ENCODE measurements at places on chromosomes 16 and 17. TPM values are rescaled to one million over a fixed set of nuclear protein-coding genes. Genes with fewer than 3 reads are reported as not detected.

KREMEN2 gene
- not detected for total RNA-seq

LRRC75A gene
- 2.6 TPM for total RNA-seq

PPM1E gene
- not detected for total RNA-seq

DNA sequence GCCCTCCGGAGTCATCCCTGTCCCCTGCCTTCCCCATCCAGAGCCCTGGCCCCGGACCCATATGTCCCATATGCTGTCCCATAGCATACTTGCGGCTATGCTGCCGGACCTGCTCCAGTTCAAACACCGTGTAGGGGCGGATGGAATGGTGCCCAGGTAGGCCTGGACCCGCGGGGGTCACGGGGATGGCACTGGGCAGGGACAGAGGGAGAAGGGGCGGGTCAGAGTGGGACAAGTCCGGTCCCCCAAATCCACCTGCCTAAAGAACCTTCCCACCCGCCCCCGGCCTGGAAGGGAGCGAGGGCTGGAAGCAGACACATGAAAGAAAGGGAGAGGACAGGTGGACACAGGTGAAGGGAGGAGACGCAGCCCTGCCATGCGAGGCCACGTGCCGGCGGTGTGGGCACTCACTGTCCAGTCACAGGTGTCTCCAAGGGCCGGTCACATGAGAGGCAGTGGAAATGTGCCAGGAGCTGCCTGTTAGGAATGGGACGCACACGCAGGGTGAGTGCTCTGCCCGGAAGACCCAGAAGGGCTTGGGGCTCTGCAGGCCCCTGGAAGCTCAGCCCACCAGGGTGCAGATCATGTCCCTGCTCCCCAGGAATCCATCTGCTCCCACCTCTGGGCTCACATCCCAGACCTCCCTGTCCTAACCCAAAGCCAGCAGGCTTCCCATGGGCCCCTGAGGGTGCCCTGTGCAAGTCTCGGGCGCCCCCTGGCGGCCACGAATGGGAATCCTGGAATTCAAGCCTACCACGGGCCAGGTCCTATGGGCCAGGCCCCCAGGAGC is 14.0 kb downstream of the UBALD2 start:
- no peak overlapping the region for H3K4me3 ChIP-seq
- peak; percentile 90 for DNase-seq
- no peaks in the 10 kb centered on the region for H3K36me3 ChIP-seq
- H3K27me3 ChIP-seq = no peaks in the 10 kb centered on the region
- H3K27ac ChIP-seq = no peak overlapping the region
- H3K4me1 ChIP-seq = peaks cover 36% of the 10 kb centered on the region

DNA sequence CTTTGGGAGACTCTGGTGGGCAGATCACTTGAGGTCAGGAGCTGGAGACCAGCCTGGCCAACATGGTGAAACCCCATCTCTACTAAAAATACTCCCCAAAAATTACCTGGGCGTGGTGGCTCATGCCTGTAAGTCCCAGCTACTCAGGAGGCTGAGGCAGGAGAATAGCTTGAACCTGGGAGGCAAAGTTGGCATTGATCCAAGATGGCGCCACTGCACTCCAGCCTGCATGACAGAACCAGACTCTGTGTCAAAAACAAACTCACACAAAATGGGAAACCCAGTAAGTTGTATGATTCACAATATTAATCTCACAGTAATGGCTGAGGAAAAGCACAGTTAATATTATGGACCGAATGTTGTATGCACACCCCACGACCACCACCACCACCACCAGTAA is 24.3 kb downstream of the WSB1 start:
- peaks cover 20% of the 10 kb centered on the region for H3K36me3 ChIP-seq
- no peak overlapping the region for H3K4me3 ChIP-seq
- no peaks in the 10 kb centered on the region for H3K27me3 ChIP-seq
- DNase-seq = no peak
- H3K27ac ChIP-seq = no peak overlapping the region

GRCh38 chr16:13956635-13957196 is 36.8 kb downstream of the ERCC4 start:
- H3K27ac ChIP-seq = no peak overlapping the region
- DNase-seq = no peak
- H3K4me3 ChIP-seq = peak overlapping the region; percentile 18
- peaks cover 13% of the 10 kb centered on the region for H3K4me1 ChIP-seq

DNA sequence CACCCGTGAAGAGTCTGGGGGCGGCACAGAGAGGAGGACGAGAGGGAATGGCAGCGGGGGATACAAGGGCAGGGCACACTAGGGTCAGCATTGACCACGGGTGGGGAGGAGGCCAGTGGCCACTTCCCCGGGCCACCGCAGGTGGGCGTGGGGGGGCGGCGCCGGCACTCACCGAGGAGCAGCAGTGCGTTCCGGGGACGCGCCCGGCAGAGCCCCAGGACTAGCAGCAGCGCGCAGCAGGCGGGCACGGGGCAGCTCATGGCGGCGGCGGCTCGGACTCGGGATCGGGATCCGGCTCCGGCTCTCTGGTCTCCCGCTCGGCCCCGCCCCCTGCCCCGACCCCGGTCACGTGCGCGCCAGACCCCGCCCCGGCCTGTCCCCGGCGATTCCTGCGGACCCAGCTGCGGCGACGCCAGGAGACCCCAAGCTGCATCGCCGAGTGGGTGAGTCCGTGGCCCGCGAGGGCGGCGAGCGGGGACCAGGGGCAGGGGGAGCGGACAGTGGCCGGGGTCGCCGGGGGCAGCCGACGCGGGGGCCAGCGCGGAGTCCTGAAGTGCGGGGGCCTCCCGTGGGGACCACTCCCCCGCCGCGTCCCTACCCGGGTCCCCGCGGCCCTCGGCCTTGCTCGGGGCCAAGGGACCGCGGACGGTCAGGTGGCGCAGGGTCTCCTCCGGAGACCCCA is at the start of the genes SGSH and SLC26A11:
SGSH (minus strand) TSS at position 280 of the 682 bp plus-strand sequence; CDS start at position 260, 20 bp downstream.
SLC26A11 (plus strand) TSS at position 374 of the 682 bp plus-strand sequence. CDS start 1,134 bp downstream, outside the sequence.
- DNase-seq = no peak
- H3K4me3 ChIP-seq = peak within 1 kb of the TSS; percentile 88
- H3K4me1 ChIP-seq = peaks cover 27% of the 10 kb centered on the region
- no peaks in the 10 kb centered on the region for H3K27me3 ChIP-seq

GRCh38 chr17:9205520-9206409 is 184.5 kb downstream of the NTN1 start:
- H3K27ac ChIP-seq = no peak overlapping the region
- no peaks in the 10 kb centered on the region for H3K36me3 ChIP-seq
- DNase-seq = no peak
- no peak overlapping the region for H3K4me3 ChIP-seq
- H3K4me1 ChIP-seq = peaks cover 3% of the 10 kb centered on the region

Data from natural killer cell treated with Interleukin-12 subunit alpha and Interleukin-12 subunit beta and Interleukin-15 and Interleukin-18, amount 100 ng/mL, for 72 hours (primary cell).